ENCODE measurements at places on chromosomes 1 and 21. TPM values are rescaled to one million over a fixed set of nuclear protein-coding genes. Genes with fewer than 3 reads are reported as not detected.

DNA sequence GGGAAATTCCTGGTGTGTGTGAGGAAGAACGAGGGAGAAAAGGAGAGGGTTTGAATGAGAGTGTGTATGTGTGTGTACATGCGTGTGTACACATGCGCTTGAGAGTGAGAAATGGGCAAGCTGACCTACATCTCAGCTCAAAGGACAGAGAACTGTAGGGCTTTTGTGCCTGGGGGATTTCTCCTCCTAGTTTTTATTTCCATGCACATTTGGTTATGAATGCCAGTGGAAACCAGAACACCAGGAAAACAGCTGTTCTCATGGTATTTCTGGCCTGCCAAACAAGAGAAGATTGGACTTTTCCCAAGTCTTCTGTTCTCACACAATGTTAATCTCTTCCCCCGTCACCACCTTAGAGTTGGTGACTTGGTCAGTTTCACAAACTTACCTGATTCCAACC is 45.2 kb downstream of the SLC44A3 start:
- no peak for DNase-seq

DNA sequence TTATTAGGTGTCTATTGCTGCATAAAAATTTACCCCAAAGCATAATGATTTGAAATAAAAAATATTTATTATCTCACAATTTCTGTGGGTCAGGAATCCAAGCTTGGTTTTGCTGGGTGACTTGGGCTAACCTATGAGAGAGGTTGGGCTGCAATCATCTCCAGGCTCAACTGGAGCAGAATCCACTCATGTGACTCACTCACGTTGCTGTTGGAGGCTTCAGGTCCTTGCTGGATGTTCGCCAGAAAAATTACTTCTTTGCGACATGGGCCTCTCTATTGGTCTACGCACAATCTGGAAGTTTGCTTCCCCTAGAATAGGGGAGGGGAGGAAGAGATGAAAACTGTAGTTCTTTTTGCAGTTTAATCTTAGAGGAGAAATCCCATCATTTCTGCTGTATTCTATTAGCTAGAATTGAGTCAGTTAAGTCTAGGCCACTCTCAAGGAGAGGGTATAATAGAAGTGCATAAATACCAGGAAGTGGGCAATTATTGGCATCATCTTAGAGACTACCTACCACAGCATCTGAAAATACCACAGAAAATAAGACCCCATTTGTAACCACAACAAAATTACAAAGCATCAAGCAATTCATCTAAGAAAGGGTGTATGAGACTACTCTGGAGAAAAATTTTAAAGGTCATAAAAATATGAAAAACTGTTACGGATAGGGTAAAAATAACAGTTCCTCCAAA is 5.7 kb upstream of the FASLG start:
- no peak for DNase-seq

DNA sequence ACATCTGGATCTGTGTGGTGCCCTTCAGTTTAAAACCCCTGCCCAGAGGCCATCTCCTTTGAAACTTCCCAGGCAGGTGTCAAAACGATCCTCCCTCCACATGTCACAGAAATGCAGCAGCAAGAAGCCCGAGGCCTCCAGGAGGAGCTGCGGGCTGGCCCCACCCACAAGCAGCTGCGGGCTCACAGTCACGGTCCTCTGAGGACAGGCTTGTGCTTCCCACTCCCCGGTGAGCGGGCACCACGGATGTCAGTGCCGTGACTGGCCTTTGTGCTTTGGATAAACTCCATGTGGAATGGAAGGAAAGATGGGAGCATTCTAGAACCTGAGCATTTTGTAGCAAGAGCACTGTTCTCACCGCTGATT is 65.8 kb downstream of the SIK1 start:
- no peak for DNase-seq

RCSD1 gene
- total RNA-seq: 124 TPM

DNA sequence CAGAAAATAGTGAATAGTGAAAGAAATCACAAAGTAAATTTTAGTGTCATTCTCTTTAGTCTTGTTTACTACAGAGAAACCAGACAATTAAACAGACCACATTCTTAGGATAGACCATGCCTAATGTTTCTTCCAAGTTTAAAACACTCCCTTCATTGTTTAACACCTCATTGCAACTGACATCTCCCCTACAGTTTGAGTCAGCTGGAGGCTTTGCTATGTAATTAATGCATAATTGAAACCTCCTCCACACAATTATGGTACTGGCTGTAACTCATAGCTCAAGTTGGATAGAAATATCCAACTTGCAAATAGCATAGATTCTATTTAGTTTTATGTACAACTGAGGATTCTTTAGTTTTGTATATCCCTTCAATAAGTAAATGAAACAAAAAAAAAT is 35.2 kb upstream of the B3GALT2 start:
- DNase-seq: no peak

GRCh38 chr1:229114850-229115365 is 156.0 kb upstream of the RAB4A start:
- DNase-seq: no peak

RNU1-2 gene
- 3,866 TPM for total RNA-seq

DNA sequence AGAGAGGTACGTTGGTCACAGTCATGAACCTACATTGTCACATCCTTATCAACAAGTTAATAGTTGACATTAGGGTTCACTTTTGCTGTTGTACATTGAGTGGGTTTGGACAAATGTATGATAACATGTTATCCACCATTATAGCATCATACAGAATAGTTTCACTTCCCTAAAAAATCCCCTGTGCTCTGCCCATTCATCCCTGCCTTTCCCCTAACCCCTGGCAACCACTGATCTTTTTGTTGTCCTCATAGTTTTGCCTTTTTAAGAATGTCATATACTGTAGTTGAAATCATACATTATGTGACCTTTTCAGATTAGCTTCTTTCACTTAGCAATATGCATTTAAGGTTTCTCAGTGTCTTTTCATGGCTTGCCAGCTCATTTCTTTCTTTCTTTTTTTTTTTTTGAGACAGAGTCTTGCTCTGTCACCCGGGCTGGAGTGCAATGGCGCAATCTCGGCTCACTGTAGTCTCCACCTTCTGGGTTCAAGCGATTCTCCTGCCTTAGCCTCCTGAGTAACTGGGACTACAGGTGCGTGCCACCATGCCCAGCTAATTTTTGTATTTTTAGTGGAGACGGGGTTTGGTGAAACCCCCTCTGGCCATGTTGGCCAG is 50.6 kb downstream of the UCK2 start:
- no peak for DNase-seq

- peak; percentile 15 for DNase-seq
These were observed 402.5 kb downstream of the PTPRC start for GRCh38 chr1:199041173-199041914.

DNA sequence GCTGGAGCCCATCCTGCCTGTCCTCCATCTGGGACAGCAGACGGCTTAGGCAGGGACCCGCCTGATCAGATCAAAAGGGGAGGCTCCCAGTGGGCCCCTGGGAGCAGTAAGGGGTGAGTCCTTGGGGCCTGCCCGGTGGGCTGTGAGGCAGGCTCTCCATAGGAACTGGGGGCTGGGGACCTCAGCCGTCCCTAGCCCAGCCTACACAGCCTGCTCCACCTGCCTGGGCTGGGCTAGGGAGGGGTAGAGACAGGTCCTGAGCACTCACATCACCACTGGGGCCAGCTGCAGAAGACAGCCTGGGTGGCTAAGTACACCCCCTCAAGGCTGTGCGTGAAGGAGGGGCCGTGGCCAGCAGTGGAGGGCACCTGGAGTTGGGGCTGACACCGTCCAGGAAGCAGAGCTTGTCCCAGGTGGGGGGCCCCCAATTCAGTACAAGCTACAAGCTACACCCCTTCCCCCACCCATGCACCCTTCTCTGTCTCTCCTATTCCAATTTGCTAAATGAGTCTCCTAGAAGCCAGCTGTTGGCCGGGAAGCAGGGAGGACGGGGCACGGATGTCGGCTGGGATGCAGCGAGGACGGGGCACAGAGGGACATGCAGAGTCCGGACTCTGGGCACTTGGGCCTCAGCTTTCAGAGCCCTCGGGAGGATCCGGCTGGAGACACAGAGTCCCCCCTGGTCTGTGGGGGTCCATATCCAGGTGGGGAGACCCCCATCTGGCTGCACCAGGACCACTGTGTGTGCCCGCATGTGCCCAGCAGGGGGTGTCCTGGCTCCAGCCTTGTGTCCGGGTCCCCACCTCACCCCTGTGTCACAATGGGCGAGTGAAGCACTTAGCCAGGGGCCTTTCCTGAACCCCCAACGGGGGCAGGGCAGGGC is 1.7 kb downstream of the ISG15 start:
- DNase-seq: no peak

DNA sequence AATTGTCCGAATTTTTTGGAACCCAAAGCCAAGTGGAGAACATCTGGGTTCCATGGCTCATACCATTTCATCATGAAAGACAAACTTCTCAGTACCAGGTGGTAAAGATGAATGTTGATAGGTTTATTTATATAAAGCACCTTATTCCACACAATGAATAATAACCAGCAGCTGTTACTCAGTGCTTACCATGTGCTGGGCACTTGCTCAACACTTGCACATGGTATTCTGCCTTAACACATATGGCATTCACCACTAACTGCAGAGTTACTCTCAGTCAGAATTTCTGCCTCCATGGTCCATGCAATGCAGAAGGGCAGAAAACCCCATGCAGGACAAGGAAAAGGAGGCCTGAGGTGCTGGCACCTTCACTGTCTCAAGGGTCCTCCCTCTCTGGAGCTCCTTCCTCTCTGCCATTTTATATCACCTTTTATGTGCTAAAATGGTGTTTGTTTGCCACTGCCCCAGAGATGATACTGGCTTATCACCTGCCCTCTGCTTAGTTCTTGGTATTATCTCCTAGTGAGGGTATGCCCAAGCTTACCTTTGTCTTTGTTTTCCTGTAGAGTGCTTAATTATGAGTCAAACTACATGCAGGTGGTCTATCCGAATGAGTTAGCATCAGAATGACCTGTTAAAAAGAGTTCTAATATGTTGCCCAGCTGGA is 76.7 kb upstream of the ZNF326 start:
- DNase-seq: no peak

- DNase-seq: no peak
These were observed 143.3 kb downstream of the GREM2 start for GRCh38 chr1:240468656-240469055.

GRCh38 chr1:208929575-208929974 is 653.9 kb upstream of the CAMK1G start:
- no peak for DNase-seq

ZBTB37 gene
- 26.5 TPM for total RNA-seq

- no peak for DNase-seq
These were observed 109.7 kb downstream of the SYT2 start for GRCh38 chr1:202600432-202601041.

- no peak for DNase-seq
These were observed 30.9 kb downstream of the TNFSF4 start for GRCh38 chr1:173176246-173176645.

DNA sequence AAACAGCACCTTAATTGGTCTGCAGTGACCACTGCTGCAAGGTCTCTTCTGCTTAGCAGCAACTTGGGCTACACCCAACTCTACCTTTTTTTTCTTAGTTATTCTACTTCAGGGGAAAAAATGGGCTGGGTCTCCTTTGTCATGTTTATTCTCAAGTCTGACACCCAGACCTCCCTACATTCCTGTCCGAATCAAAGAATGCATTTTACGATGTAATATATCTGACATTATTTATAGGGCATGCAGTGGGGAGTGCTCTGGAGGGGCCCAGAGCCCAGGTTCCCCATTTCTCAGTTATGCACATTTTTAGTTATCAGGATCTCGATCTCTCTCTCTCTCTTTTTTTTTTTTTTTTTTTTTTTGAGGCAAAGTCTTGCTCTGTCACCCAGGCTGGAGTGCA is 50.5 kb downstream of the OPTC start:
- no peak for DNase-seq

DNA sequence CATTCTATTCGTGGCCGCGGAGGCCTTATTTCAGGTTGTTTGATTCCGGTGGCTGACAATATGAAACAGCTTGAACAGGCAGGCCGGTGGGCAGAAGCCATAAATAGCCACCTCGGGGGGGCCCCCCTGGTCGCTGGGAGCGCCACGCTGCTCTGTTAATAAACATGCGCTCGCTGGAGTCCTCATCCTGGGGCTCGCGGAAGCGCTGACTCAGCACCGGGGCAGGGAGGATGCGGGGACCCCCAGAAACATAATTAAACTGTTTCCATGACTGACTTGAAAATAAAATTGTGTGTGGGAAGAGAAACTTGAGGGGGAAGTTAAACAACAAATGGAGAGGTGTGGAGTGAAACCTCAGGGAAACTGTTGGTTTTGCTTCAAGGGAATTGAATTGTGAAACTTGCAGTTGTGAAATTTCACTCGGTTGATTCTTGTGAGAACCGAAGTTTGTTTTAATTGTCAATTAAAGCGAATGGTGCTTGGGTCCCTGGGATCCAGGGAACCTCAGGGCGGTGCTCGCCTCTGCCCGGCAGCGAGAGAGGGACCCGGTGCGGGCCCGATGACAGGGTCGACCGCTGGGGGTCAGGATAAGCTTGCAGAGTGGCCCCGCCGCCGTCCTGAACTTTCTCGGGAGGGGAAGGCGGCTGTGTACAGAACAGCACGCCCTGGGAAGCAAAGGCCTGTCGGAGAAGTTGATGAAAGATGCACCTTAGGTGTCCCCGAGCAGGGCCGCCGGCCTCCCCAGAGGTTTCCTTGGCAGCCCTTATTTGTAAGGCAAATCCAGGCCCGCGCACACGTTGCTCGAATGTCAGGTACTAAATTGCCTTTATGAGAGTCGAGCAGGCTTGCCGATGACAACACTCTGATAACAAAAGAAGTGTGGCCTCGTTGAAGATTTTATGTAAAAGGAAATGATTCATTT is 176.9 kb upstream of the LMO4 start:
- no peak for DNase-seq

FBXO2 gene
- total RNA-seq: 5.1 TPM

- no peak for DNase-seq
These were observed 148.3 kb downstream of the MATN1 start for GRCh38 chr1:30575066-30575465.

- no peak for DNase-seq
These were observed 5.9 kb downstream of the TP73 start for GRCh38 chr1:3658231-3658615.

SYPL2 gene
- not detected for total RNA-seq

- DNase-seq: no peak
These were observed 18.0 kb downstream of the SERTAD4 start for GRCh38 chr1:210250665-210250997.

ANKRD65 gene
- not detected for total RNA-seq

- DNase-seq: no peak
These were observed 11.5 kb upstream of the SLC9A1 start for GRCh38 chr1:27166351-27166802.

GRCh38 chr1:109623601-109624161 is 4.0 kb downstream of the AMPD2 start:
- DNase-seq: no peak

GRCh38 chr1:1272341-1273208 is 1.1 kb downstream of the UBE2J2 start:
- no peak for DNase-seq

DNA sequence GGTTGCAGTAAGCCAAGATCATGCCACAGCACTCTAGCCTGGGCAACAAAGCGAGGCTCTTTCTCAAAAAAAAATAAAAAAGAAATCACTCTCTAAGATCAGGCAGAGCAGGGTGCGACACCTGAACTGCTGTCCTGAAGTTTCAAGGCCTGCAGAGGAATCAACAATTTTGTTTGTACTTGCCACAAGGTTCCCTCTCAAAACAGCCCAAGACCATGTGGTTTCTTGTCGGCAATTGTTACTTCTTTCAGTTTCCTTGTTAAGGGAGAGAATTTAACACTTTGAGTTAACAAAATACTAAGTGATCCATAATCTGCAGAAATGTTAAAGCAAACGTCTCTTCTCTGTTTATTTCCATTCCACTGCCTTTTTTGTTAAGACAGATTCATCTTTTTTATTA is 36.5 kb downstream of the MACO1 start:
- no peak for DNase-seq

- DNase-seq: no peak
These were observed 3.9 kb upstream of the PUM1 start for GRCh38 chr1:31069392-31069791.

LCK gene
- total RNA-seq: 431 TPM

GPX7 gene
- total RNA-seq: 27.5 TPM
